ENCODE measurements at places on chromosomes 5 and 9.

DNA sequence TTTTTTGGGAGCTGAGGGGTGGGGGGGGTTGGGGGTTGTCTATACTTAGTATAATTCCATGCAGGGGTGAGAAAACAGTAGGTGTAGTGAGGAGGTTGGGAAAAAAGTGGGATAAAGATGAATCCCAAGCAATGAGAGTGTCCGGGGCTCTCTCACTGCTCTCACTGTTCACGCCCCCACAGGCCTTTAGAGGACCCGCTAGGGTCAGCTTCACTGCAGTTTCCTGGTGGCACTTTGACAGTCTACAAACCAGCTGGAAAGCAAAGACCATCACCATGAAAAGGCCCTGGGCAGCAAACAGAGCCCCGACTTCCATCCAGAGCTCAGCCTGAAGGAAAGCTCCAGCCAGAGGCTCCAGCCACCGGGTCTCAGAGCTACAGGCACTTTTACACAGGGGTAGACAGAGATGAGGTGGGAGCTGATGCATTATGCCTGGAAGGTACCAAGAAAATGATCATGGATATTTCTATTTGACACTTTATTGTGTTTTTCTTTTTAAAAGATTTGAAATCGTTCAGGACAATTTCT is 355.1 kb downstream of the ADAMTS6 start:
- no peak for DNase-seq

DNA sequence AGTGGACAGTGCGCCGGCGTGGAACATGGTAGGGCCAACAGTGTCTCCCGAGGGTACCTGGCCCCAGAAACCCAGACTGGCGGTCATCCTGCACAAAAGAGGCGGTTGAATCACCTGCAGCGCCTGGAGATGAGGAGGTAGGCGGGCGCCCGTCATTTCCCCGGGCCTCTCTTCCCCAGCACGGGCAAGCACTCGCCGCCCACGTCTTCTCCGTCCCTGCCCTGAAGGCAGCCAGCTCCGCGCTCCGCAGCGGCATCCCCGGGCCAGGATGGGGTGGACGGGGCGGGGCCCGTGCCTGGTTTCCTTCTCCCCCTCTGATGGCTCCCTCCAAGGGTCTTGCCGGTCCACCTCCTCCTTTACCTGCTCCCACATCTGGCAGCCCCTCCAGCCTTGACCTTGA is 27.1 kb upstream of the N4BP3 start:
- no peak for DNase-seq

GRCh38 chr5:168308976-168309598 is 17.6 kb downstream of the WWC1 start:
- no peak for DNase-seq

- no peak for DNase-seq
Observed at GRCh38 chr5:947626-948471, 55.2 kb downstream of the TRIP13 start.

- no peak for DNase-seq
Observed at GRCh38 chr5:155540000-155540595, 526.5 kb downstream of the KIF4B start.

DNA sequence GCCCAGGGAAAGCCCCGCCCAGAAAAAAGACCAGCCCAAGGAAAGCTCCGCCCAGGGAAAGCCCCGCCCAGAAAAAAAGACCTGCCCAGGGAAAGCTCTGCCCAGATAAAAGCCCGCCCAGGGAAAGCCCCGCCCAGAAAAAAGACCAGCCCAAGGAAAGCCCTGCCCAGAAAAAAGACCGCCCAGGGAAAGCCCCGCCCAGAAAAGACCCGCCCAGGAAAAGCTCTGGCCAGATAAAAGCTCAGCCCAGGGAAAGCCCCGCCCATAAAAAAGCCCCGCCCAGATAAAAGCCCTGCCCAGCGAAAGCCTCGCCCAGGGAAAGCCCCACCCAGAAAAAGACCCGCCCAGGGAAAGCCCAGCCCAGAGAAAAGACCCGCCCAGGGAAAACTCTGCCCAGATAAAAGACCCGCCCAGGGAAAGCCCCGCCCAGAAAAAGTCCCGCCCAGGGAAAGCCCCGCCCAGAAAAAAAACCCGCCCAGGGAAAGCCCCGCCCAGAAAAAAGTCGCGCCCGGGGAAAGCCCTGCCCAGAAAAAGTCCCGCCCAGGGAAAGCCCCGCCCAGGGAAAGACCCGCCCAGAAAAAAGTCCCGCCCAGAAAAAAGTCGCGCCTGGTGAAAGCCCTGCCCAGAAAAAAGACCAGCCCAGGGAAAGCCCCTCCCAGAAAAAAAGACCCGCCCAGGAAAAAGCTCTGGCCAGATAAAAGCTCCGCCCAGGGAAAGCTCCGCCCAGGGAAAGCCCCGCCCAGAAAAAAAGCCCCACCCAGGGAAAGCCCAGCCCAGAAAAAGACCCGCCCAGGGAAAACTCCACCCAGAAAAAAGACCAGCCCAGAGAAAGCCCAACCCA is 11.9 kb downstream of the GRIN1 start:
- no peak for DNase-seq

GRCh38 chr5:81556809-81557208 is 162.9 kb upstream of the ACOT12 start:
- DNase-seq: no peak

Measured in Right ventricle myocardium superior (tissue), 1 donor.